Lower lobe of right lung (tissue), 2 donors: ENCODE measurements at places on chromosomes 16 and 17. TPM values are rescaled to one million over a fixed set of nuclear protein-coding genes. Genes with fewer than 3 reads are reported as not detected.

GRCh38 chr17:49486012-49486641, 9.0 kb upstream of the NGFR start:
- H3K4me3 ChIP-seq = no peak overlapping the region
- H3K36me3 ChIP-seq = no peaks in the 10 kb centered on the region
- DNase-seq = no peak
- H3K27me3 ChIP-seq = peaks cover 59% of the 10 kb centered on the region
- H3K27ac ChIP-seq = no peak overlapping the region
- H3K4me1 ChIP-seq = peaks cover 6% of the 10 kb centered on the region

DNA sequence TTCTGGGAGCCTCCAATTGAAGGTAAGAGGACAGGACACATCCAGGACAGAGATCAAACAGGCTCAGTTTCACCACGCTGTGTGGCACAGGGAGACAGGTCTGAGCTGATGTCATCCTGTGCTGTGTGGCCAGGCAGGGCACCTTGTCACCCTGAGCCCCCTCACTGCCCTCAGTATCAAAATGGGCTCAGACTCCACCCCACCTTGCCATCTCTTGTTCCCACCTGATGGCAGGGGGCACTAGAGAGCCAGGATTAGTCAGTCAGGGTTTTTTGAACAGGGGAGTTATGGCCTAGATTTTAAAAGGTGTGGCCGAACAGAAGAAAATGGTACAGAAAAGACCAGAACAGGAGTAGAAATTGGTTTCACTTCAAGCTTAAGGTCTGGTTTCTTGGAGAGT, 2.6 kb downstream of the KAT2A start:
- DNase-seq = no peak
- H3K4me3 ChIP-seq = no peak overlapping the region
- H3K27me3 ChIP-seq = no peaks in the 10 kb centered on the region
- H3K4me1 ChIP-seq = peaks cover 33% of the 10 kb centered on the region
- peaks cover 30% of the 10 kb centered on the region for H3K36me3 ChIP-seq

CCDC92B gene
- 0.12 TPM for total RNA-seq

FA2H gene
- 2.5 TPM for total RNA-seq

DNA sequence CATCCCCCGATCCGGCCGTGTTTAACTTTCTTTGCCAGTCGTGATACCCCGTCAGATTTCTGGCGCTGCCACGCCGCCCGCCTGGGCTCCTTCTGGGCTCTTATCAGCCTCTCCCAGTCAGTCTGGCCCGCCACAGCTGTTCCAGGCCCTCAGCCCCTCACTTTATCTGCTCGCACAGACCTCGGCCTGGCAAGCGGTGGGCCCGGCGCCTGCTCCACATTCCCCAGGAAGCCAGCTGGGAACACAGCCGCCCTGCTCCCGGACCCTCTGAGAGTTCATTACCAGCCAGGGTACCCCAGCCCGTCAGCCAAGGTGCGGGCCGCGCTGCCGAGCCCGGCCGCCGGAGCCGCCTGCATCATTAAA, 157.5 kb downstream of the ZNF423 start:
- peak overlapping the region; percentile 69 for H3K27ac ChIP-seq
- H3K36me3 ChIP-seq = no peaks in the 10 kb centered on the region
- peaks cover 4% of the 10 kb centered on the region for H3K27me3 ChIP-seq
- H3K4me3 ChIP-seq = peak overlapping the region; percentile 17

ADORA2B gene
- total RNA-seq = 6.2 TPM

GRCh38 chr17:45396496-45397205, 36.0 kb downstream of the ARHGAP27 start:
- H3K4me3 ChIP-seq = no peak overlapping the region
- H3K4me1 ChIP-seq = peaks cover 9% of the 10 kb centered on the region
- H3K27ac ChIP-seq = no peak overlapping the region

CES3 gene
- total RNA-seq = 2.5 TPM

GRCh38 chr17:63929860-63930766, 2.0 kb downstream of the CD79B start:
- DNase-seq = no peak
- H3K36me3 ChIP-seq = no peaks in the 10 kb centered on the region
- H3K4me1 ChIP-seq = peaks cover 20% of the 10 kb centered on the region
- no peak overlapping the region for H3K4me3 ChIP-seq
- peak overlapping the region; percentile 67 for H3K27ac ChIP-seq

- no peak for DNase-seq
- no peaks in the 10 kb centered on the region for H3K27me3 ChIP-seq
- H3K4me1 ChIP-seq = no peaks in the 10 kb centered on the region
- no peak overlapping the region for H3K27ac ChIP-seq
- no peak overlapping the region for H3K4me3 ChIP-seq
These were observed 28.4 kb upstream of the MED13 start for GRCh38 chr17:62093188-62094155.

- no peaks in the 10 kb centered on the region for H3K27me3 ChIP-seq
- DNase-seq = no peak
These were observed 11.5 kb downstream of the ST6GALNAC2 start for GRCh38 chr17:76574166-76574565.

GRCh38 chr16:15671530-15672117, 21.6 kb downstream of the NDE1 start:
- H3K4me3 ChIP-seq = no peak overlapping the region
- DNase-seq = no peak
- H3K27ac ChIP-seq = peak overlapping the region; percentile 90
- H3K4me1 ChIP-seq = peaks cover 25% of the 10 kb centered on the region

USP32 gene
- 68.9 TPM for total RNA-seq

DNA sequence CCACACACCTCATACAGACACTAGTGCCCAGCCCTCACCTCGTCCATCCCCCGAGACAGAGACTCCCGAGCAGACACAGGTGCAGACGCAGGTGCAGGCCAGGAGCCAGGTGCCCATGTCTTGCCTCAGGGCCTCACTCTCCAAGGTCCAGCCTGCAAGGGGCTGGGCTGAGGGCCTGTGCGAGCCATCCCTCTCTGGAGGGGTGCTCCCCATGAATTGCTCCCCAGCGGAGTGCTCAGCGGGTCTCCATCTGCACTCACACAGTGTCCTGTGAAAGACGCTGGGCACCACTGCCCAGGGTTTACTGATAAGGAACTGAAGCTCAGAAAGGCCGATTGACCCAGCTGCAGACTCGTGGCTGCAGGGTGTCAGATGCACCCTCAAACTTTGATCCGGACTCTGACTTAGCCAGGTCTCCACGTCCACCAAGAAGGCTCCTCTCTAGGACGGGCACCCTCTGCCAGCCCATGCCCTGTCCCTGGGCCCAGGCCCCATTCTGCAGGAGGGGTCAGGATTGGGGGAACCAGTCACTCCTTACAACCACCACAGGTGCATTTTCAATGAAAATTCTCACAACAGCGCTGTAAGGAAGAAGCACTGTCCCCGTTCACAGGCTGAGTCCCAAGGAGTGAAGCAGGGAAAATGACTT, 16.9 kb downstream of the POLR3K start:
- no peak overlapping the region for H3K27ac ChIP-seq
- no peak for DNase-seq
- H3K36me3 ChIP-seq = no peaks in the 10 kb centered on the region

DNA sequence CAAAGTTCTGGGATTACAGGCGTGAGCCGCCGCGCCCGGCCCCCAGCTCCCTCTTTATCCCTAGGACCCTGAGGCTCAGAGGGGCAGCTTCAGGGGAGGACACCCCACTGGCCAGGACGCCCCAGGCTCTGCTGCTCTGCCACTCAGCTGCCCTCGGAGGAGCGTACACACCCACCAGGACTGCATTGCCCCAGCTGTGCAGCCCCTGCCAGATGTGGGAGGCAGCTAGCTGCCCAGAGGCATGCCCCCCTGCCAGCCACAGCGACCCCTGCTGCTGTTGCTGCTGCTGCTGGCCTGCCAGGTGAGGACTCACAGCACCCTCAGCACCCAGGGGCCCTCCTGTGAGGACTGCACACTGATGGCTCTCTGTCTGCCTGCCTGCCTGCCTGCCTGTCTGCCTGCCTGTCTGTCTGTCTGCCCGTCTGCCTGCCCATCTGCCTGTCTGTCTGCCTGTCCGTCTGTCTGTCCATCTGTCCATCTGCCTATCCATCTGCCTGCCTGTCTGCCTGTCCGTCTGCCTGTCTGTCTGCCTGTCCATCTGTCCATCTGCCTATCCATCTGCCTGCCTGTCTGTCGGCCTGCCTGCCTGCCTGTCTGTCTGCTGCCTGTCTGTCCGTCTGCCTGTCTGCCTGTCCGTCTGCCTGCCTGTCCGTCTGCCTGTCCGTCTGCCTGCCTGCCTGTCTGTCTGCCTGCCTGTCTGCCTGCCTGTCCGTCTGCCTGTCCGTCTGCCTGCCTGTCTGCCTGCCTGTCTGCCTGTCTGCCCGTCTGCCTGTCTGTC, 5.0 kb downstream of the GCGR start:
- H3K4me3 ChIP-seq = no peak overlapping the region
- H3K36me3 ChIP-seq = no peaks in the 10 kb centered on the region
- peaks cover 81% of the 10 kb centered on the region for H3K27me3 ChIP-seq

SEPTIN1 gene
- total RNA-seq = 6.0 TPM

DNA sequence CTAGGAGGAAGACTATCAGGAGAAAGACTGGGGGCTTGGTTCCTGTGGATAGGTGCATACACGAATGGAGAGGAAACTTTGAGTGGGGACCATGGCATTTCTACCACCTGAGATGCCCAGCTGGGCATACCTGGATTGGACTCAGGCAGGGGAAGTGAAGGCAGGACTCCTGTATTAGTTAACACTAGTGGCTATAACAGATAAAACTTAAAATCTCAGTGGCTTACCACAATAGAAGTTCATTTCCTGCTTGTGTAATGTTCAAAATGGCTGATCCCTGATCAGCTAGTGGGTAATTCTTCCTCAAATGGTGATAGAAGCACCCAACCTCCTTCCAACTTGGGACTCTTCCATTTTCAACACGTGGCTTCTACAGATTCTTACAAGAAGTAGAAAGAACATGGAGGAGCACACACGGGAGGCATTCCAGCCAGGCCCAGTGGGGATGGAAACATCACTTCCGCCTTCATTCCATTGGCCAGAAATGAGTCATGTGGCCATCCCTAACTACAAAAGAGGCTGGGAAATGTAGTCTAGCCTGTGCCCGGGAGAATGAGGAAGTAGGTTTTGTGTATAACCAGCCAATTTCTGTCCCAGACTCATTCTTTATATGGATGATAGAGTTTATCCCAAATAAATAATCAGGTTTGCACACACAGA, 112.1 kb downstream of the UTP18 start:
- H3K4me3 ChIP-seq = no peak overlapping the region
- H3K27me3 ChIP-seq = no peaks in the 10 kb centered on the region
- H3K27ac ChIP-seq = no peak overlapping the region
- no peak for DNase-seq

- DNase-seq = no peak
- H3K4me3 ChIP-seq = no peak overlapping the region
- H3K4me1 ChIP-seq = no peaks in the 10 kb centered on the region
- H3K27me3 ChIP-seq = peaks cover 3% of the 10 kb centered on the region
- H3K36me3 ChIP-seq = no peaks in the 10 kb centered on the region
- H3K27ac ChIP-seq = no peak overlapping the region
These were observed 19.9 kb downstream of the TEX14 start for GRCh38 chr17:58671969-58672368.

CPHXL2 gene
- total RNA-seq = not detected

GRCh38 chr17:36949461-36949927, 740 bp downstream of the AATF start:
- peaks cover 40% of the 10 kb centered on the region for H3K36me3 ChIP-seq
- H3K4me1 ChIP-seq = peaks cover 33% of the 10 kb centered on the region
- H3K4me3 ChIP-seq = peak overlapping the region; percentile 93
- DNase-seq = no peak
- H3K27ac ChIP-seq = peak overlapping the region; percentile 93

SYT17 gene
- total RNA-seq = 11.8 TPM

GRCh38 chr17:17988427-17988945, 15.8 kb downstream of the DRC3 start:
- no peak overlapping the region for H3K27ac ChIP-seq
- peaks cover 7% of the 10 kb centered on the region for H3K36me3 ChIP-seq
- no peaks in the 10 kb centered on the region for H3K4me1 ChIP-seq
- H3K4me3 ChIP-seq = no peak overlapping the region
- DNase-seq = no peak

DNA sequence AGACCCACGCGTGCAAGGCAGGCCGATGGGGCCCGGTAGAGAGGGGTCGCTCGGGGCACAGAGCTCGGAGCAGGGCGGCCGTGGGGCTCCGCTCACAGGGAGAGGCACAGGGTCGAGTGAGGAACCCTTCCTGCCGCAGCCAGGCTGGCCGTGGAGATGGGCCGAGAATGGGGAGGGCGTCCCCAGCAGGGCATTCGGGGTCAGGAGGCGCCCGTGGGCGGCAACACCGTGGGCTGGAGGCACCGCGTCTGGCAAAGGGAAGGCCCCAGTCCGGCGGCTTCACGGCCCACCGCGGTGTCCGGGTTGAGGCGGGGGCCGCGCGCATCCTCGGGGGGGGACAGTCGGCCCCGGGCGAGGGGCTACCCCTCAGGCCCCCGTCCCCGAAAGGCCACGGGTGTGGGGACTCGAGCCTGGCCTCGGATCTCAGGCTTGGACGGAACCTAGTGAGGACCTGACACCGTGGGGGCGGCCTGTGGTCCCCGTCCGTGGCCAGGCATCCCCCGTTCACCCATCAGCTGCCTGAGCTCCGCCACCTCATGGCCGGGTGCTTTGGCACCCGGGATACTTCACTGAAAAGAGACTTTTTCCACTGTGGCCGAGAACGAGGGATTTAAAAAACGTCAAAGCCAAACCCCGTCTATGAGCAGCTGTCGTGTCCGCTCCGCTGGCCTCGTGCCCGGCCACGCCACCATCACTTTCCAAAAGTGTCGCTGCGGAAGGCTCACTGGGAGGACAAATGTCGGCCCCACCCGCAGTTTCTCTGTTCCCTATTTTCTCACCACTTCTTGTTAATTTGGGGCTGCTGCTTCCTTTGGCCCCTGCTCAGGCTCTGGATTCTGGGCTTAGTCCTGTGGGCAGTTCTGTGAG, 73.6 kb downstream of the METRNL start:
- peaks cover 6% of the 10 kb centered on the region for H3K4me1 ChIP-seq
- no peak overlapping the region for H3K4me3 ChIP-seq
- DNase-seq = peak; percentile 77
- peaks cover 5% of the 10 kb centered on the region for H3K27me3 ChIP-seq
- H3K27ac ChIP-seq = peak overlapping the region; percentile 41

GRCh38 chr16:12590963-12591362, 212.7 kb downstream of the CPPED1 start:
- no peaks in the 10 kb centered on the region for H3K36me3 ChIP-seq
- H3K4me3 ChIP-seq = no peak overlapping the region
- H3K27ac ChIP-seq = no peak overlapping the region
- peaks cover 6% of the 10 kb centered on the region for H3K27me3 ChIP-seq
- H3K4me1 ChIP-seq = no peaks in the 10 kb centered on the region
- DNase-seq = no peak

DNA sequence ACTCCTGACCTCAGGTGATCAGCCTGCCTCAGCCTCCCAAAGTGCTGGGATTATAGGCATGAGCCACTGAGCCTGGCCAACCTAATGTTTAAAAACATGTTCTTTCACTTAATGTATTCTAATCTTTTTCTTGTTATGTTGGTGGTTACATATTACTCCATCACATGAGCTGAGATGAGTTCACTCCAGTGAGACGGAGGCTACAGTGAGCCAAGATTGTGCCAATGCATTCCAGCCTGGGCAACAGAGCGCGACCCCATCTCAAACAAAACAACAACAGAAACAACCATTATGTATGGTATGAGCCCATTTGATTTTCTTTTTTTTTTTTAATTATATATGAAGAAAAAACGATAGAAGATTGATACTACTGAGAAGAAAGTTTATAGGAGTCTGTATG, 39.6 kb downstream of the SLC39A11 start:
- no peak for DNase-seq
- no peaks in the 10 kb centered on the region for H3K27me3 ChIP-seq
- no peak overlapping the region for H3K4me3 ChIP-seq
- no peaks in the 10 kb centered on the region for H3K4me1 ChIP-seq
- no peak overlapping the region for H3K27ac ChIP-seq
- H3K36me3 ChIP-seq = no peaks in the 10 kb centered on the region

LRRC75A gene
- total RNA-seq = 3.8 TPM

GRCh38 chr16:62711797-62712196, 675.6 kb upstream of the CDH8 start:
- no peak overlapping the region for H3K27ac ChIP-seq
- no peaks in the 10 kb centered on the region for H3K36me3 ChIP-seq
- H3K27me3 ChIP-seq = no peaks in the 10 kb centered on the region
